ENCODE measurements at places on chromosomes 5 and 9. TPM values are rescaled to one million over a fixed set of nuclear protein-coding genes. Genes with fewer than 3 reads are reported as not detected.

The OBP2B gene
- total RNA-seq = not detected

The LNPEP gene
- total RNA-seq = 41.4 TPM

The HAVCR1 gene
- 0.89 TPM for total RNA-seq

DNA sequence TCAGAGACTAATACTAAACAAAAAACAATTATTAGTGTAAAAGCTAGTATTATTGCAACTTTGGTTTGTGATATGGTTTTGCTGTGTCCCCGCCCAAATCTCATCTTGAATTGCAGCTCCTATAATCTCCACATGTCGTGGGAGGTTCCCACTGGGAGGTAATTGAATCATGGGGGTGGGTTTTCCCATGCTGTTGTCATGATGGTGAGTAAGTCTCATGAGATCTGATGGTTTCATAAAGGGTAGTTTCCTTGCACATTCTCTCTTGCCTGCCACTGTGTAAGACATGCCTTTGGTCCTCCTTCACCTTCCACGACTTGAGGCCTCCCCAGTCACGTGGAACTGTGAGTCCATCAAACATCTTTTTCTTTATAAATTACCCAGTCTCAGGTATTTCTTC, 325.9 kb upstream of the DAB2 start:
- DNase-seq = no peak

GRCh38 chr5:35365758-35366157, 135.5 kb upstream of the PRLR start:
- DNase-seq = no peak
